ENCODE measurements at places on chromosomes 5 and 9.

- peak overlapping the region; percentile 69 for H3K27ac ChIP-seq
- H3K27me3 ChIP-seq = peaks cover 16% of the 10 kb centered on the region
- no peak overlapping the region for H3K4me3 ChIP-seq
- H3K4me1 ChIP-seq = peaks cover 2% of the 10 kb centered on the region
- no peaks in the 10 kb centered on the region for H3K36me3 ChIP-seq
Observed at GRCh38 chr5:133440467-133441115, 171.8 kb downstream of the FSTL4 start.

GRCh38 chr9:91736311-91736710, 213.7 kb downstream of the ROR2 start:
- H3K27me3 ChIP-seq = peaks cover 38% of the 10 kb centered on the region
- no peaks in the 10 kb centered on the region for H3K4me1 ChIP-seq
- H3K36me3 ChIP-seq = no peaks in the 10 kb centered on the region
- H3K4me3 ChIP-seq = no peak overlapping the region
- H3K27ac ChIP-seq = no peak overlapping the region

DNA sequence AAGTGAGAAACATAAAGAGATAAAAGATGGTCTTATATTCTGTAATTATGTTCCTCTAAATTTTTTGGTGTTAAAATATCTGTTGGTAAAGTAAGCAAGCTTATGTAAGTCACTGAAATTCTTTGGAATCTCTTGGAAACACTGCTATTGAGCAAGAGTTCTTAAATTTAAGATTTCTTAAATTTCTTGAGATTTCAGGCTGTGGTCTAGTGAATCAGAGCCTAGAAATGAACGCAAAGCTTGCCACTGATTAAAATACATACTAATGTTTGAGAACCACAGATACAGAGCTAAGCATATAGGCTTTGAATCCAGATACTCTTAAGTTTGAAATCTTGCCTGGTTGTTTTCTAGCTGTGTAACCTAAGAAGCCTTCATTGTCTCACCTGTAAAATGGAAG, 133.4 kb downstream of the TRPM3 start:
- no peaks in the 10 kb centered on the region for H3K4me1 ChIP-seq
- DNase-seq = no peak
- no peak overlapping the region for H3K27ac ChIP-seq
- H3K4me3 ChIP-seq = no peak overlapping the region
- H3K27me3 ChIP-seq = no peaks in the 10 kb centered on the region
- H3K36me3 ChIP-seq = no peaks in the 10 kb centered on the region

GRCh38 chr5:59436364-59437148, 457.0 kb downstream of the PDE4D start:
- H3K36me3 ChIP-seq = no peaks in the 10 kb centered on the region
- no peak overlapping the region for H3K4me3 ChIP-seq
- no peak for DNase-seq

DNA sequence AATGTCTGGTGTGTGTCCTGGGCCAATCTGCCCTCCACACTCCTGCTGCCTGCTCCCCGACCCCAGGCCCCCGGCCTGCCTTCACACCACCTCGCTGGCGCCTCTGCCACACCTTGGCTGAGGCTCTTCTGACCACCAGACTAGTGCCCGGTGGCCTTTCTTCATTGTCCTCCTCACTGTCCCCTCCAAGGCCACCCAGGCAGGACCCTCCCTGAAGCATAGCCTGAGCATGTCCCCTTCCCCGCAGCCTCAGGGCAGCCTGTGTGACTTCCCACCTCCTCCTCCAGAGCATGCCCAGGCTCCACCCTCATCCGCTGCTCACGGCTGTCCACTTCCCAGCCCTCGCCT, 154.6 kb downstream of the OLFM1 start:
- peaks cover 10% of the 10 kb centered on the region for H3K4me1 ChIP-seq
- DNase-seq = no peak
- peaks cover 44% of the 10 kb centered on the region for H3K27me3 ChIP-seq
- no peaks in the 10 kb centered on the region for H3K36me3 ChIP-seq

- no peak overlapping the region for H3K4me3 ChIP-seq
- no peaks in the 10 kb centered on the region for H3K4me1 ChIP-seq
- H3K27me3 ChIP-seq = peaks cover 2% of the 10 kb centered on the region
- DNase-seq = no peak
Observed at GRCh38 chr5:39794513-39795210, 369.9 kb upstream of the DAB2 start.

GRCh38 chr5:147400881-147401280, 109.0 kb downstream of the DPYSL3 start:
- H3K27ac ChIP-seq = no peak overlapping the region
- no peaks in the 10 kb centered on the region for H3K4me1 ChIP-seq
- H3K36me3 ChIP-seq = no peaks in the 10 kb centered on the region
- H3K27me3 ChIP-seq = peaks cover 10% of the 10 kb centered on the region
- H3K4me3 ChIP-seq = no peak overlapping the region
- no peak for DNase-seq

DNA sequence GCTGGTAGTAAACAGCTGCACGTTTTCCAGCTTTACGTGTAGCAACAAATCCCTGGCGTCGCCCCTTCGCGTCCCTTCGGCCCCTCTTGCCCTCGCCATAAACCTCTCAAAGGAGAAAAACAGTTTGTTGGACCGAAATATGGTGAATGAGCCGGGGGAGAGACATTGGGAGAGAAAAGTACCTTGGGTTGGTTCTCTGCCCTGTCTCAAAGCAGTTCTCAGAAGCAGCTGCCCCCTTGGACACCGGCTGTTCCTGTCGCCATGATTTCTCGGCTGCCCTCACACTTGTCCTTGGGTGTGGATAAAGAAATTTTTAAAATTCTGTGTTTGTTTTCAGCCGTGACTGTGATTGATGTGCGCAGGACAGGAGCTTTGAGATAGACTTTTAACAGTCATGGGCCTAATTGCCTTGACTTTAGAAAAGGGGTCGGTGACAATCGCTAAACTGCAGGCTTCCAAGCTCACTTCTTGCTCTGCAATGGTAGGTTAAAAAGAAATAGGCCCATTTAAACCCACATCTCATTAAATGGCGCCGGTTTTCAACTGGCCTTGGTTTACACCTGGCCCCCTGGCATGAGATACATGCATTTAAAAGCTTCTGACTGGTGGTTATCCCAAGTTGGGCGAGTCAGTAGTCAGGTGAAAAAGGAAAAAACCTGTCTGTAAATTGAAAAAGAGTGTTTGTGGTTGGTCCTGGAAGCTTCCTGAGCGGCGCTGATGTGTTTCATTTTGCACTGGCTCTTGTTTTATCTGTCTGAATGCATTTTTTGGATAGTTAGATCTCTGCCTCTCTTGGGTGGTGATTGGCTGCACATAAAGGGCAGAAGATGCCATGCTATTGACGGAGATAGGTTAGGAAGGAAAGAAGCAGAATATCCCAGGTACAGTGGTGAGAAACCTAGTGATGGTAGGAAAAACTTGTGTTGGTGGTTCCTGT, 983 bp downstream of the RCL1 start:
- H3K4me3 ChIP-seq = peak overlapping the region; percentile 96
- peak overlapping the region; percentile 93 for H3K27ac ChIP-seq
- no peaks in the 10 kb centered on the region for H3K36me3 ChIP-seq
- no peak for DNase-seq
- no peaks in the 10 kb centered on the region for H3K27me3 ChIP-seq
- peaks cover 35% of the 10 kb centered on the region for H3K4me1 ChIP-seq

DNA sequence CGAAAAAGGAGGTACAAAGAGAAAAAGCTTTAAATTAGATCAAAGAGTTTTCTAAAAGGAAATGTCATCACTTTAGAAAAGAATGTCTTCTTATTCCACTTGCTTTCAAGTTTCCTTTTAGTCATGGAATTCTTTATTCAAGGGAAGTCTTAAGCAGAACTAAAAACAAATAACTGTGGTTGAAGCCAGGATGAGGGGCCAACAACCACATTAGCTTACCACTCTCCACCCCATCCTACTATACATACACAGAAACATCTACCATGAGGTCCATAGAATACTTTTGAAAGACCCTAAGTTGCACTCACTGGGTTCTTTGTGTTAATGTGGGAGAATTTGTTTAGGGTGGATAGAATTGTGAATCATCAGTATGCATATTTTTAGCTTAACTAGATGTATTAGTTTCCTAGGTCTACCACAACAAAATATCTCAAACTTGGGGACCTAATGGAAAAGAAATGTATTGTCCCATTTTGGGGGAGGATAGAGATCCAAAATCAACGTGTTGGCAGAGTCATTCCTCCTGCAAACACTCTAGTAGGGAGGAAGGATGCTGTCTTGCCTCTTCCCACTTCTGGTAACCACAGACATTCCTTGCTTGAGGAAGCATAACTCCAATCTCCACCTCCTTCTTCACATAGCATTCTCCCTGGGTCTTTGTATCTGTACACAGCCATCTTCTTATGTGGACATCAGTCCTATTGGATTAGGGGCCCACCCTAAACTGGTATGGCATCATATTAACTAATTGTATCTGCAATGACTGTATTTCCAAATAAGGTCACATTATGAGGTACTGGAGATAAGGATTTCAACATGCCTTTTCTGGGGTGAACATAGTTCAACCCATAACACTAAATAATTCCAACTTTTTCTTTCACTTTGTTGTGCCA, 239.4 kb downstream of the LURAP1L start:
- no peaks in the 10 kb centered on the region for H3K36me3 ChIP-seq
- no peak overlapping the region for H3K4me3 ChIP-seq
- no peak overlapping the region for H3K27ac ChIP-seq
- no peaks in the 10 kb centered on the region for H3K27me3 ChIP-seq

GRCh38 chr9:35745569-35745968, 3.5 kb downstream of the GBA2 start:
- peaks cover 47% of the 10 kb centered on the region for H3K4me1 ChIP-seq
- peak overlapping the region; percentile 88 for H3K27ac ChIP-seq
- H3K27me3 ChIP-seq = no peaks in the 10 kb centered on the region
- DNase-seq = no peak
- H3K4me3 ChIP-seq = peak overlapping the region; percentile 73
- H3K36me3 ChIP-seq = peaks cover 10% of the 10 kb centered on the region

DNA sequence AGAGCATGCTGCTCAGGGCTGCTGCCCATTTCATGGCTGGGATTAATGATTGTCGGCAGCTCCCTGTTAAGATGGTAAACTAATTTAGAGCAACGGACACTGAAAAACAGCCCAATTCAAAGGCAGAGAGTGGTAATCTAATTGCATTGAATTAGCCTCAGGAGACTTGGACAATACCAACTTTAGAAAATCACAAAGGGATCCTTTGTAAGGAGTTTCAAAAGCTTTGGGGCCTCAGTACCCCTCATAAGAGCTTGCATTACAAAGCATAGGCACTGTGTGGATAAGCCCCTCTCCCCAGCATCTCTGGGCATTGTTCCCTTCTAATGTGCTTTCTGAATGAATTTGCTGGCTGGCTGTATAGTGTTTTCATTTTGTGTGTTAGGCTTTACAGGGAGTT, 6.7 kb downstream of the GLRA1 start:
- DNase-seq = no peak
- H3K4me3 ChIP-seq = no peak overlapping the region
- no peaks in the 10 kb centered on the region for H3K4me1 ChIP-seq
- no peak overlapping the region for H3K27ac ChIP-seq
- peaks cover 19% of the 10 kb centered on the region for H3K27me3 ChIP-seq
- H3K36me3 ChIP-seq = peaks cover 2% of the 10 kb centered on the region

- no peak overlapping the region for H3K27ac ChIP-seq
- peaks cover 7% of the 10 kb centered on the region for H3K4me1 ChIP-seq
- H3K27me3 ChIP-seq = no peaks in the 10 kb centered on the region
- H3K4me3 ChIP-seq = no peak overlapping the region
- no peak for DNase-seq
Observed at GRCh38 chr5:113181409-113181808, 204.8 kb downstream of the DCP2 start.

DNA sequence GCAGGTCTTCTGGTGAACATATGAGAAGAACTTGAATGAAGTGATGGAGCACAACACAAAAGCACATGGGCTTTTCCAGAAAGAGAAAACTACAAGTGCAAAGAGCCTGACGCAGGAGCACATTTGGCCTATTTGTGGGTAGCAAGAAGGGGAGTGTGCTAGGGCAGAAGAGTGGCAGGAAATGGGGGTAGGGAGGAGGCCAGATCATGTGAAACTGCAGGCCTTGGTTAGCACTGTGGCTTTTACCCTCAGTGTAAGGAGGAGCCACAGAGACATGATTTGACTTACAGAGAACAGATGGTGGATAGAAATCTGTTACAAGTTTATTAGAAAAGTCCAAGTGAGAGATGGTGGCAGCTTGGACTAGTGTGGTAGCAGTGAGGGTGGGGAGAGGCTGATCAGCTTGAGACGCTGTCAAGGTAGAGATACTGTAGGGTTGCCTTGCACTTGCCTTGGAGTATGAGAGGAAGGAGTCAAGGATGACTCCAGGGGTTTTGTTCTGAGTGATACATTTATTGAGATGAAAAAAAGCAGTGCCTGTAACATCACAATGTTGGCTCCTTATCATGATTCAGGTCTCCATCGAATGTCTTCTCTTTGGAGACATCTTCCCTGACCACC, 126.7 kb downstream of the PPP2R2B start:
- H3K4me1 ChIP-seq = peaks cover 39% of the 10 kb centered on the region
- no peaks in the 10 kb centered on the region for H3K36me3 ChIP-seq
- peak overlapping the region; percentile 96 for H3K27ac ChIP-seq
- peak overlapping the region; percentile 82 for H3K4me3 ChIP-seq
- DNase-seq = no peak

GRCh38 chr9:90219548-90220118, 423.0 kb downstream of the DIRAS2 start:
- no peak overlapping the region for H3K27ac ChIP-seq
- peaks cover 19% of the 10 kb centered on the region for H3K27me3 ChIP-seq
- H3K36me3 ChIP-seq = no peaks in the 10 kb centered on the region
- no peaks in the 10 kb centered on the region for H3K4me1 ChIP-seq
- H3K4me3 ChIP-seq = no peak overlapping the region

DNA sequence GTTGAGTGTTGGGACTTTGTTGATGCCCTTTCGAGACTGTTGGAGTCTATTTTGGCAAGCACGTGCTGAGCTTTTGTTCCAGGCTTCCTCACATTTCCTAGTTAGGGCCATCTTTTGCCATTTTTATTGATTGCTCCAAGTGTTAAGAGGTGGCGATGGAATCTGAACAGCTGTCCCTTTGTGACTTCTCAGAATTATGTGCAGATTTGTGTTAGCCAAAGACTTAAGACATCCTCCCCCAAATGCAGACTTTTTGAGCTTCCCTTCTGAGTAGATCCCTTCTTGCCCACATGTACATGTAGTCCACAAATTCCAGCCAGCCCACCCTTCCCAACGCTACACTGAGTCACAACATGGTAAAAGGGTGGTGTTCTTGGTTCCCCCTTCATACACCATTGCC, 59.2 kb downstream of the SPIN1 start:
- DNase-seq = no peak
- no peaks in the 10 kb centered on the region for H3K27me3 ChIP-seq
- H3K27ac ChIP-seq = peak overlapping the region; percentile 29
- H3K4me1 ChIP-seq = peaks cover 16% of the 10 kb centered on the region
- H3K4me3 ChIP-seq = no peak overlapping the region

GRCh38 chr5:64887910-64888309, 119.2 kb downstream of the CWC27 start:
- H3K27ac ChIP-seq = no peak overlapping the region
- H3K4me3 ChIP-seq = no peak overlapping the region
- H3K36me3 ChIP-seq = no peaks in the 10 kb centered on the region
